Temporal lobe (tissue), 4 donors: ENCODE measurements at places on chromosomes 6 and 20. TPM values are rescaled to one million over a fixed set of nuclear protein-coding genes. Genes with fewer than 3 reads are reported as not detected.

The APCDD1L gene
- not detected for total RNA-seq

The FOXA2 gene
- not detected for total RNA-seq

The HLA-DMB gene
- 0.49 TPM for total RNA-seq

The KIF6 gene
- 0.98 TPM for total RNA-seq

The TMC2 gene
- total RNA-seq: 3.4 TPM

The TAGAP gene
- total RNA-seq: 0.49 TPM
